SK-MEL-5 (cell line): ENCODE measurements at places on chromosomes 16 and 17. TPM values are rescaled to one million over a fixed set of nuclear protein-coding genes. Genes with fewer than 3 reads are reported as not detected.

GP2 gene
- not detected in 2 replicates for total RNA-seq

TMEM238L gene
- total RNA-seq: not detected in 2 replicates

GPR142 gene
- not detected in 2 replicates for total RNA-seq

KREMEN2 gene
- total RNA-seq: 3.7 and 4.5 TPM in 2 replicates

OR4D1 gene
- total RNA-seq: not detected in 2 replicates

SLC26A11 gene
- total RNA-seq: 22.1 and 23.6 TPM in 2 replicates

GAS7 gene
- 114 and 115 TPM in 2 replicates for total RNA-seq

GRCh38 chr17:40480501-40481003, 20.9 kb downstream of the TNS4 start:
- DNase-seq: no peak

GRCh38 chr16:57892447-57893096, 78.4 kb downstream of the CNGB1 start:
- no peak for DNase-seq

- no peak for DNase-seq
Observed at GRCh38 chr16:85749771-85750145, 1.1 kb downstream of the C16orf74 start.

DNA sequence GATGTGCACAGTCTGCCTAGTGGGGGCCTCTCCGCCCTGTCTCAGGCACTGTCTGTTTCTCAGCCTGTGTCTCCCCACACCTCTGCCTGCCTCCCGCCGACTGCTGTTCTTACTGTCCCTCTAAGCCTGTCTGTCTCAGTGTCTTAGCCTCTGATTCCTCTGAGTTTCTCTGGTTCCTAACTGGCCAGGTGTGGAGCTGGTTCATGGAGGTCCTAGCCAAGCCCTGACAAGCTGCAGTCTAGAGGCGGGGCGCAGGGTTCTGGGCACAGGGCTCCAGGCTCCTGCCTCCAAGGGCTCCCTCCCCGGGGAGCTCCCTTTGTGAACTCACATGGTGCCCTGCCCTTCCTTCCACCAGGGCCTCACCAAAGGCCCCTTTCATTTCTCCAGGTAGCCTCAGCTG, 19.4 kb downstream of the C17orf100 start:
- no peak for DNase-seq

GRCh38 chr17:2347805-2348685, 10.7 kb downstream of the SGSM2 start:
- DNase-seq: peak; percentile 84

GRCh38 chr16:19874851-19875546, 9.6 kb downstream of the GPRC5B start:
- DNase-seq: no peak

DNA sequence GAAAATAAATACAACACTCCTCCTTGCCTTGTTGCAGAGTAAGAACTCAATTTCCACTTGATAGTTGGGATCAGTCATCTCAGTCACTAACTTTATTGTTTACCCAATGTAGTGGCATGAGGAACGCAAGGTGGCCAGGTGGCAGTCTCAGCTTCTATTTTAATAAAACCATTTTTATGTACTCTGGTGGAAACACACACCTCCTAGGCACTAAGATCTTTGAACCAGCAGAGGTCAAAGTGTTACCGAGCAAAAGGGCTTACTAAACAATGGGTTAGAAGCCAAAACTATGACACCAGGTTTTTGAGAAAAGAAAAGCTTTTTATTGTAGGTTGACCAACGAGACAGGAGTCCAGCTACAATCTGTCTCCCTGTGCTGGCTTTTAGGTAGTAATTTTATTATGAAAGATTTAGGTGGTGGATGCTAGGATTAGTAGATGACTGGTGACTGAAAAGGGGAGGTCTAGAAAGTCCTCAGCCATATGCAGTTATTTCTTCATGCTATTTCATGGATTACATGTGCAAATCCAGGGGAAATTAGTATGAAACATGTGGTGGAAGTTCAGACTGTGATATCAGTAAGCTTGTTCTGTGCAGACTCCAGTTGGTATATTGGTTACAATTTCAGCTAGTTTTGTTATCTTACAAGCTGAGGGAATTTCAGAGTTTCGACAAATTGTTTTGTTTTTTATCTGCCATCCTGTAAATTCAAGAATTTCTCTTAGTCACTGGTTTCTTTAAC, 122.3 kb downstream of the PCTP start:
- DNase-seq: no peak

DNA sequence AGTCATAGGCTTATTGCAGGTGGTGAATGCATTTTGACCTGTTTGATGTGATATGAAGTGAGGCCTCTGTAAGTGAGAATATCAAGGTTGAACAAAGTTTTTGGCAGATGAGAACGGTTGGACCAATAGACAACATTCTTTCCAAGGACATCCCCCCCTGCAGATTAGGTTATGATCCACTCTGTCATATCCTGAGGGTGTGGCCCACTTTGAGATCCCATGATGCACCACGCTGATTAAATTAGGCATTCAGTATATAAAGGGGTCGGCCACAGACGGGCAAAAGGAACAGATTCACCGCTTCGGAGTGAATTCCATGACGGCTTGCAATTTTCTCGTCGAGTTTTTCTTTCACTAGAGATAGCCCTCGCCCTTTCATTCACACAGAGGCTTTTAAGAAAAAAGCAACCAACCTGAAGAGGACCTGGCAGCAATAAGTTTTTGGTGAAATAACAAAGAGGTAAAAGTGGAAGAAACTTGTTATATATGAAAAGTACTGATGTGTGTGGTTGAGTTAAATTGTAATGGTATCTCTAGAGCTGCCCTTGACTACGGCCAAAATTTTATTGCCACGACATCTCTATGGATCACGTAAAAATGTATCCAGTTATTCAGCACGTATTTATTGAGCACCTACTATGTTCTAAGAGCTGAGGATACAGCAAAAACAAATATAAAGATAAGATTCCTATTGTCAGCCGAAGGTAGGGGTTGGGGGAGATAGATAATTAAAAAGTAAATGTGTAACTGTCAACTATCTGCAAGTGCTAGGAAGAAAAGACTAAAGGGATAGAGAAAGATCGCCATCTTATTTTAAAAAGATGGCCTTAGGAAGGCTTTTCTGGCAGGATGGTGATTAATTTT, 1.7 kb upstream of the RBBP6 start:
- DNase-seq: peak; percentile 74

DNA sequence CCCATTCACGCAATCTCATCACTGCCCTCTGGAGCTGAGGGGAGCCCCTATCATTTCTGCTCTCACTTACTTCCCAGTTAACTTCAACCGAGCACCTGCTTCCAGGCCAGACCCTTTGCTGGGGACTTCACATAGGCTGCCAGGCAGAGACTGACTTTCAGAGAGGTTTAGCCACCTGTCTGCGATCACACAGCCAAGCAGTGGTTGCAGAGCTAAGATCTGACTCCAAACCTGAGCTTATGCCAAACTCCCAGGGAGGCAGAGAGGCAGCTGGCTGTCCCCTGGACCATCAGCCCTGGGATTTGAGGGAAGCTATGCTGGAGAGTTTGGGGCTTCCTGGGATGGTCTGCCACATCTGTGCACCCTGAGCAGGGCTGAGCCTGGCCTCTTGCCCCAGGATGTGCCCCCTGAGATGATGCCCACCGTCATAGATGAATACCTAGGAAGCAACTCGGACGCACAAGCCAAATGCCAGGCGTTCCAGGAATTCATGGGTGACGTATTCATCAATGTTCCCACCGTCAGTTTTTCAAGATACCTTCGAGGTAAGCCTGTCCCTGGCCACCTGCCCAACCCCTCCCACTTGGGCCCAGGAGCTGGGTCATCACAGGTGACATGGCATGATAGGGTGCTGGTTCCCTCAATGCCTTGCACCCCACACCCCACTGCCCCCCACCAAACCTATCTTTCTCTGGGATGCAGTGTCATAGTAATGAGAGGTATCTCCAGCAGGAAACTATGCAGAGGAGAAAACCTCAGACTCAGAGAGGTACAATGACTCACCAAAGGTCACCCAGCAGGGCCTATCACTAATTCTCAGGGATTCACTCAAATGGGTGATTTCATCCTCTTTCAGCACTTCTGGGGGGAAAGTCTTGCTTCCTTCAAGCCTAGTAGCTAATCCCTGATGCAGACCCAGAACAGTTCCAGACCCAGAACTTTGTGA, 10.0 kb downstream of the CES3 start:
- DNase-seq: no peak

GRCh38 chr17:17205368-17206123, 587 bp downstream of the PLD6 start:
- no peak for DNase-seq

DNA sequence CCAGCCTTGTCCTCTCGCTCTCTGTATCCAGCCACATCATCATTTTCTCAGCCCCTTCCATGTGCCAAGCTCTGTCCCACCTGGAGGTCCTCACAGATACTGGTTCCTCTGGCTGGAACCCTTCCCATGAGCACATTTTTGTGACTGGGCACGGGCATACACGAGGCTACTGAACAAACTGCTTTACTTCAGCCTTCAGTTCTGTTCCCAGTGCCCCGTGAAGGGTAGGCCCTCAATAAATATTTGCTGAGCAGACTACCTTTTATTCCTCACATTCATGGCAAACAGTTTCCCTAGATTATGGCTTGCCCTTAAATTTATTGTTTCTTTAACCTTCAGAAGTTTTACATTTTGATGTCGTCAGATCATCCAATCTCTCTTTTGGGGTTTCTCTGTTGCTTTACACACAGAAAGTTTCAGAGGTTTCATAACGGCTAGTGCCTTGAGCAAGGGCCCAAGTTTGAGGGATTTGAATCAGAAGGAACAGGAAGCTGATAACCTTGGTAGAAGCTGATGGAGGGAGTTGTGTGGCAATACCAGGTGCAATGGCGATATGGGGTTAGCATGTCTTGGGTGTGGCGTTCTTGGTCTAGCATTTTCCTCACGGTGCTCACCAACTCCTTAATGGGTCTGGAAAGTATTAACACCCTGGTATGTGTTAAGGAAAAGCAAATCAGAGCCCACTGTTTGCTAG, 27.8 kb downstream of the TMEM92 start:
- DNase-seq: no peak

- peak; percentile 91 for DNase-seq
Observed at GRCh38 chr17:60036796-60037677, 41.7 kb downstream of the HEATR6 start.

DNA sequence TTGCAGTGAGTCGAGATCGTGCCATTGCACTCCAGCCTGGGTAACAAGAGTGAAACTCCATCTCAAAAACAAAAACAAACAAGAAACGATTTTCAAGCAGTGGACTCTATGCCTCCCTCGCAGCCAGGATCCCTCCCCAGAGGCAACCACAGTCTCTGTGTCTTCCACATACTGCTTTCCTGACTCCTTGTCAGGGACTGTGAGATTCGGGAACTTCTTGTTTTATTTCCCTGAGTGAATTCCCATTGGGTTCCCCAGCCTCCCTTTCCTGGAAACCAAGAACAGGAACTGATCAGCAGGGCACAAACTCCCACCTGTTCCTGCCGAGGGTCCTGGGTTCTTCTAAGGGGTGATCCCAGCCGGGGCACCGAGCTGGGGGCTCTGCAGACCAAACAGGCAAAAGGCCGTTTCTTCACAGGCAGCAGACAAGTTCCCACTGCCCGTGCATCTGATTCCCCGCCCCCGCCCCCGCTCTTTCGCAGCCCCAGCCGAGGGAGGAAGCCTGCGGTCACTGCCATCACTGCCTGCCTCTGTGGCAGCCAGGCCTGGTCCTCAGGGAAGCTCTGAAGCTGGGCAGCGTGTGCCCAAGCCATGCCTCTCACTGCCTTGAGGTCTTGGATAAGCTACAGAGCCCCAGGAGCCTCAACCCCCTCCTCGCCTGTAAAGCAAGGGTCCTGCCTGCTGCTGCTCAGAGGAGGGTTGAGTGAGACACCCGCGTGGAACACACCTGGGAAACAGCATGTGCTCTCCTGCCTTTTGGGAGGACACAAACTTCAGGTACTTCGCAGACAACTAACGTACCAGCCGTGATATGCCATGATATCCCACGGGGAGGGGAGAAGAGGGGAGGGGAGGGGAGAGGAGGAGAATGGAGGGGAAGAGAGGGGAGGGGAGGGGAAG, 5.5 kb upstream of the PIEZO1 start:
- DNase-seq: no peak

DNA sequence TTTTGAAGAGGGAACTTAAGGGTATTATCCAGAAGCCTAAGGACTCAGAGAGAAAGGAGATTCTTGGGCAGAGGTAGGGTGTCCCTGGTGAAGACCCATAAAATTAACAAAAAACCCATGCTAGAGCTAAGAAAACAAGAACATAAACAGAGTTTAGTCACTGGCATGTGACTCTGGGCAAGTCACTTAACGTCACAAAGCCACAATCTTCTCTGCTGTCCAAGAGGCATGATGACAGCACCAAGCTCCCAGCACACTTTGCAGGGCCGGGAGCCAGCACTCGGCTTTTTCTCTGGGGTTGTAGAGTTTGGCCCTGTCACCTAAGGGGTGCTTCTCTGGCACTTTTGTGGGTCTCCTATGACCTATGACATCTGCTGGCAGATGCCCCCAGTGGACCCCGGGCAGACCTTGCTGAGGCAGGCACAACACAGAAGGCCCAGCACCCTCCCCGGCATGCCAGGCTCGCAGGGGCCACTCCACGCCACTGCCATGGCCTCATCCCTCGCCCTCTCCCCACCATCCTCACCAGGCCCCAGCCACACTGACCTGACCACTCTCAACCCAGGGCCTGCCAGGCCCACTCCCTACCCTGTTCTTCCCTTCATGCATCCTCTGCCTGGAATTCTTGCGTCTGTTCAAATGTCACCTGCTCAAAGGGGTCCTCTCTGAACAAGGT, 69.8 kb downstream of the DYNLRB2 start:
- DNase-seq: no peak

- peak; percentile 97 for DNase-seq
Observed at GRCh38 chr17:77320044-77320440, 179.3 kb downstream of the SEC14L1 start.

- no peak for DNase-seq
Observed at GRCh38 chr17:32780721-32781120, 96.2 kb downstream of the MYO1D start.

- DNase-seq: no peak
Observed at GRCh38 chr17:79745641-79746105, 14.9 kb downstream of the ENPP7 start.

- DNase-seq: peak; percentile 8
Observed at GRCh38 chr17:48555258-48556228, 10.6 kb upstream of the HOXB2 start.

- DNase-seq: no peak
Observed at GRCh38 chr16:81117436-81117835, 21.2 kb upstream of the GCSH start.

DNA sequence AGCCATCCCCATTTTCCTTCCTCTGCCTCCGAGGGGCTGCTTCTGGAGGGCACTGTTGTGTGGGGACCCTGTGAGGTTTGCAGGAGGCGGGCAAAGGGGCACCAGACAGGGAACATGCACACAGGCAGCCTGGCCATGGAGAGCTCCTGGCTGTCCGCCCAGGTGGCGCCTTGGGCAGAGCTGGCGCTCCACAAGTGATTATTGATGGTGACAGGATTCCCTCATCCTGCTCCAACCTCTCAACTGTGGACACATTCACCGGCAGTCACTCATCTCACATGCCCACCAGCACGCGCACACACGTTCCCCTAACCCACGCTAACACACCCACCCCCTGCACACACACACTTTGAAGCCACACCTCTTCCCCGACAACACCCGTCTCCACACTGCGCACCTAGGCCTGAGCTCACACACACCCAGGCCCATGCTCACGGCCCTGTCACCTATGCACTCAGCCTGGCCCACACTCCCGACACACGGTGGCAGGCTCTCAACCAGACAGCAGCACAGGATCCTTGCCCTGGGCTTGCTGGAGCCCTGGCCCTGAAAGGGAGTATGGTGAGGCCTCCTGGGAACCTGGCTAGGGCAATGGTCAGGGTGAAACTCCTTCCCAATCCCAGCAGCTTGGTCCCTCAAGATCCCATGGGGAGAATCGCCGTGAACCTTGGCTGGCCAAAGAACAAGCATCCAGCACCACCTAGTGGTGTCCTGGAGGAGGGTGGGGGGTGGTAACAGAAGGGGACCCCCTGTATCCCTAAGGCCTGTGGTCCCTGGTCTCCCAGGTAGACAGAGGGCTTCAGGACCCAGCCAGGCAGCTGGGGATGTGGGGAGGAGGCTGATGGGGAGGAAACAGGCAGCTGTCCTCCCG, 3.6 kb downstream of the PNMT start:
- peak; percentile 60 for DNase-seq
